Activated CD4-positive, alpha-beta T cell treated with anti-CD3 and anti-CD28 coated beads, Interleukin-2, amount 10 ng/mL, durations not matched to agents 7 days and 5 days (primary cell): ENCODE measurements at places on chromosomes 13 and 19.
A peak's percentile ranks its signal among the peaks of the same experiment; 100 is the strongest.

- DNase-seq, result no peak
Measured at GRCh38 chr13:29846475-29847256, 3.8 kb downstream of the UBL3 start.

DNA sequence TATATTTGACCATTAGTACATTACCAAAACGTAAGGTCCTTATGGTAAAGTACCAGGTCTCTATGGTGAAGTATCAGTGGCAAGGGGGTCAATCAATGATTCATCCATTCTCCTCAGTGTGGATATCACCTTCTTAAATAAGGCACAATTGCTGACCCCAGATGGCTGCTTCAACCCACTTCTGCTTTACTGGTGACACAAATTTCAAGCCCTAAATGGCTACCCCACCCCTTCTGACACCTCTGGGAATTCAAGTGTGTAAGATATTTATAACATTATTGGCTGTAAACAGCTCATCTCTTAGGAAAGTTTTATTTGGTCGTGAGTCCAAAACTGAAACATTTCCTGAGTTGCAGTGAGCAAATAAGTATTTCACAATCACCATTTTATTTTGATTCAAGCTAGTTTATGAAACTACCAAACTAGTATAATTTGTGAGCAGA is 7.9 kb upstream of the WBP4 start:
- no peak for DNase-seq

DNA sequence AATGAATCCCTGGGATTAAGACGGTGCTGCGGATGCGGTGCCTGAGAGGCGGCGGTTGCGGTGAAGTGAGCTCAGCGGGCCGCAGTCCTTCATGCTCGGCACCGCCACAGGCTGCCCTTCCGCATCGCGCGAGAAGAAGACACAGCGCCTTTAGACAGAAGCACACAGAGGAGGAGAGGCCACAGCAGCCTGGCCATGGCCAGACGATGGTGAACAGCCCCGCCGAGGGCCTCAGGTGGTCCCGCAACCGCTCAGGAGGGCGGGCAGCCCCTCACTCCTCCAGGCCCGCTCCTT is 459.2 kb downstream of the MYO16 start:
- DNase-seq, result no peak

DNA sequence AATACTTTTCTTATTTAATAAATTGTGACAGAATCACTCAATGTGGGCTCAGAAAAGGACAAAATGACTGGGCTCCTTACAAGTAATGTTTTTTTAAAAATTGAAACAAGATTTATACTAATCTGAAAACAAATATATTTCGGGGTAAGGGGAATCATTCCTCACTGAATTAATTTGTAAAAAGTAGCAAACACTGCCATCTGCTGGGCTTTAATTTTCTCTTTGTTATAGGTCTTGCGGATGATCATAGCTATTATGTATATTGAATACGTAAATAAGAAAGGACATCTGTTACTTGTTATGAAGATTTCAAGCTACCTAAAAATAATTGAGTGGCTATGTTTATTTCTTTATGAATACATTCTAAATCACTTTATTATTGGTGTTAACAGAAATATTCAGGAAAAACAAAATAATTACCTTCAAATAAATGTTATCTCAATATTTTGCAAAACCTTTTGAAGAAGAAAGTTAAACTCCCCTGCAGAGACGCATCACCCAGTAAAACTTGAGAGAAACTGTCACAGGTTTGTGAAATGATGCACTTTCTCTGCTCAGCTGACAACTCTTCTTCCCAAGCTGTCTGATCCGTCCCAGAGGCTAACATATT is 17.8 kb upstream of the ENOX1 start:
- peak; percentile 61 for DNase-seq

DNA sequence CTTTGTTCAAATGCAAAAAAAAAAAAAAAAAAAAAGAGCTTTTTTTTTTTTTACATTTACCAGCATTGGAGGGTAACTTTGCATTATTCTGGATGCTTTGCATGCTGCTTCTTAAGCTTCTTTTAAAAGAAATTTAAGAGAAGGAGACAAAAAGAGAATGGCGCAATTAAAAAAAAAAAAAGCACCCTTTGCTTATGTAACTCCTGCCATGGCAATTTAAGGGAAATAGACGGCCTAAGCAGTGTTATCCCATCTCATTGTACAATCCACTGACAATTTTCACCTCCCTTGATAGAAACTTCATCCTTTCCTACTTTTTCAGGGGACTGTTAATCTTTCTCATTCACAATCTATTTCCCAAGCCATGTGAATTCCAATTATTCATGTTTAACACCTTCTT is 129.8 kb downstream of the KCTD12 start:
- no peak for DNase-seq

DNA sequence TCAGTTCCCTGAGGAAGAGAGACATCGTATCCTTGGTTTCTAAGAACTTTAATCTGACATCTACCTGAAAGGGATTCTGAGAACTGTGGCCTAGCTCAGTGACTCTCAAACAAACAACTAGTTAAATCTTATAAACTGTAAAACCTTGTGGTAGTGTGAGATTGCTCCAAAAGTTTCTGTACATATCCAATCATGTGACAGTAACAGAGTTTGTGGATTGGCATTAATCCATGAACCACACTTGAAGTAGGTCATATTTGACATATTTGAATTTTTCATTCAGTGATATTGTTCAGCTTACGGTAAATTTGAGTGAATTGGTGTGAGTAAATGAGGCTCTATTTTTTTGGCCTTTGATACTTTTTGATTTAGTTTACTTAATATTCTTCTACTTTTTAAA is 15.0 kb downstream of the TDRD3 start:
- no peak for DNase-seq

- DNase-seq, result peak; percentile 31
Measured at GRCh38 chr19:3459089-3459881, 21.0 kb downstream of the SMIM24 start.

DNA sequence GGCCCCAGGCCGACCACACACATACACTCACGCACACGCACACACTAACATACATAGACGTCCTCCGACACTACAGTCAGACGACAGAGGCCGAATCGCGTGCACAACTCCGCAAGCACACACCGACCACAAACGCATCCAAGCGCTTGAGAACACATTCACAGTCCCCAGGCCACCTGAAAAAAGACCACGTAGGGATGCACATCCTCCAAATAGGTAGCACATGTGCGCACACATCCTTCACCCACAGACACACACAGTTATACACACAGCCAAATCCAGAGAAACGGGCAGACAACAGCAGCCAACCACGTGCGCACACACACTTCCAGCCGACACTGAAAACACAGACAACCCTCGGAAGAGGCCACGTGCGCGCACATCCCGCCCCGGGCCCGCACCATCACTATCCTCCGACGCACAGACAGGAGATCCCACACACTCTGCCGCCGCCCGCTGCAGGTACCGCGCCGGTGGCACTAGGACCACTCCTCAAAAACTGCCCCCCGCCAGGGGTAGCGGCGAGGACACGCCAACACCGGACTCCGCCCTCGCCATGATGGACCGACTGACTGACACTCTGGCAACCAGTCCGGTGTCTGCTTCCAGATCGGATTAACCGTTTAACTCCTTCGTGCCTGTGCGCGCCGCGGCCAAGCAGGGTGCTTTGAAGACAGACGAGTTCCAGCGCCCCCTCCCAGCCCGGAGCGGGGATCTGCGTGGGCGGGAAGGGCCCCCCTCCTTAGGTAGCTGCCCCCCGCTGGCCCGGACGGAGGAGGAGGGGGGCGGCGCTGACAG is 493 bp upstream of the PDE4A start:
- peak; percentile 62 for DNase-seq

DNA sequence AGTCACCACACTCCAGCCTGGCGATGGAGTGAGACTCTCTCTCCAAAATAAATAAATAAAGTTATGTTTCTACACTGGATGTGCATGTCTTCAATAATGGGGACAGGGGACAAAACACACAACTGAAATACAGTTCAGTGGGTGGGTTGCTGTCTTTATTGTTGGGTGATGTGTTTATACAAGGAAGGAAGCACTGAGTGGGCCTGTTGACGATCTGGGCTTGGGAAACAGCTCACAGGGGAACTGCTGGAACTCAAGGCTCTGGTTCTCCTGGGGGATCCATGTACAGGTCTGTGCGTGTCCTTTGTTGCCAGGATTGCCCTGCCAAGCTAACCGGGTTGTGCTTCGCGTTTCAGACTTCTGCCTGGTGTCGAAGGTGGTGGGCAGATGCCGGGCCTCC is 18.9 kb downstream of the SPINT2 start:
- no peak for DNase-seq

- DNase-seq, result no peak
Measured at GRCh38 chr19:51751655-51752054, at the start of gene FPR1. Gene FPR1 (minus strand): TSS chr19:51751878. CDS start chr19:51746994, 4,884 bp downstream.

DNA sequence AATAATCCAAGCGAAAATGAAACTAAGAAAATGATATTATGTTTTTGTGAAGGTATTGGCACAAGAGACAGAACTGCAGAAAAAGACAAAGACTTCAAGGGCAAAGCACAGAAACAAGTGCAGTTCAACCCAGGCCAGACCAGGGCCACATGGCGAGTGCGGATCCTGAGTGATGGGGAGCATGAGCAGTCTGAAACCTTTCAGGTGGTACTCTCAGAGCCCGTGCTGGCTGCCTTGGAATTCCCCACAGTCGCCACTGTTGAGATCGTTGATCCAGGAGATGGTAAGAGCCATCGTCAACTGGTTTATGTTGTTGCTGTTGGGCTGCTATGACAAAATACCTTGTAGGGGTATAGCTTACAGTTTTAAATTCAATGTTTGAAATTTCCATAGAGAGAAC is 82.6 kb downstream of the FREM2 start:
- no peak for DNase-seq

GRCh38 chr13:67964986-67965385 is 734.9 kb upstream of the PCDH9 start:
- DNase-seq, result no peak

GRCh38 chr19:45848922-45849321 is 14.0 kb downstream of the SYMPK start:
- DNase-seq, result no peak

DNA sequence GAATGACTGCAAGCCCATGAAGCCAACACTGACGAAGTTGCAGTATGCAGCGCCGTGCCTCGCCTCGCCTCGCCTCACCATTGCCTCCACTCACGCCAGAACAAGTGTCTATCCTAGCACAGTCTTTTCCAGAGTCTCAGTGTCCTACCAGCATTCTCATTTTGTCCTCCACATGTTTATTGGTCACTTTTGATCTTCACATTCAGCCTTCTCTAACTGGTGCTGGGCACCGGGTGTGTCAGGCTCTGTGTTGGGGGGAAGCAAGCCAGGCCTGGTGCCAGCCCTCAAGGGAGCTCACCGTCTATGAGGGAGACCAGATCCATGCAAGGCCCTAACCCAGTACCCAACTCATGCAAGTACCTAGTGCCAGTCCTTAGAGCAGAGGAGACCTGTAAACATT is 69.7 kb upstream of the GPR183 start:
- peak; percentile 4 for DNase-seq

DNA sequence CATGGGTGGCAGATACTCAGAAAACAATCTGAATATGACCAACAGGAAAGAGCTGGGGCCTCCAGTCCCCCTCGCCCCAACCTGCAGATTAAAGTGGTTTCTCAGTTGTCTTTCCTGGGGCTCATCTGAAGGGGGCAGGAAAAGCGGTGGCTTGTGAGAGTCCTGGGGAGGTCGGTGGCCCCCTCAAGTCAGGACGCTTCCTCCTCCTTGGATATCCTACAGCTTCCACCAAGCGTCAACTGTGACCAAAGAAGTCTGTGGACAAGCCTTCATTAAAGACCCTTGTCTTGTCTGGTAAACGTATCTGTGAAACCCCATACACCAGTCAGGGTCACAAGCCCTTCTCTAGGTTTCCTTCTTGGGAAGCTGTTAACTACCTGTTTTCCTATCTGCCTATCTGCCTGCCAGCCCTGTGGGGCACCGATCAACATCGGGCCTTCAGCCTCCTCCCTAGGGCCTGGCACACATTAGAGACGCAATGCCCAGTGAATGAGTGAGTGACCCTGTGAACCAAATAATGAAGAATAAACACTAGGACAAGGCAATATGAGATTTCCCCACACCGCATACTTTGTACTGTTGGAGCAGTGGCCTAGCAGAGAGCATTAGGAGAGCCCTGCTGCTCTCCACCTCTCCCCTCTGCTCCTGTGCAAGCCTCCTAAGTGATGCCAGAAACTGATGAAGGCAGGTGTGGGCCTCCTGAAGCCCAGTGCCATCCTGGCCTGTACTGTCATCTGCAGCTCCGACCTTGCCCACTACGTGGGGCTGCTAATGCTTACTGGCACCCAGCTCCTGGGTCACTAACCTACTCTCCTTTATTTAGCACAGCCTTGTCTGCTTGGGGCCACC is 1317.8 kb downstream of the UQCRFS1 start:
- no peak for DNase-seq

GRCh38 chr13:96984051-96984508 is 10.2 kb downstream of the OXGR1 start:
- no peak for DNase-seq

DNA sequence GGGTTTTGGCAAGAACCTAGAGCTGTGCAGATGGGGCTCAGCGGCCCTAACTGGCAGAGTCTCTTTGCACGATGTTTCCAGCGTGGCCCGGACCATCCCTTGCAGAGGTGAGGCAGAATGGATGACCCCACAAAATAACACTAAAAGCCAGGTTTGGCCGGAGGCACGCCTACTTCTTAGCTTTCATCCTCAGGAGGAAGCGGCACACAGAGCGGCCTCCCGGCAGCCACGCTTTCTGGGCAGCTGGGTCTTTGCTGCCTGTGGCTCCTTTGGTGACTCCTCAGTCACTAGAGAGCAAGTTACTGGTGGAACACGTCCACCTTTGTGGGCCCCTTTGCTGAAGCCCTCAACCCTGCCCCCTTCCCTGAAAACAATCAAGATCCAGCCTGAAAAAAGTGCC is 25.2 kb downstream of the TEX29 start:
- DNase-seq, result no peak

- peak; percentile 2 for DNase-seq
Measured at GRCh38 chr13:99221567-99222239, 21.0 kb downstream of the UBAC2 start.

DNA sequence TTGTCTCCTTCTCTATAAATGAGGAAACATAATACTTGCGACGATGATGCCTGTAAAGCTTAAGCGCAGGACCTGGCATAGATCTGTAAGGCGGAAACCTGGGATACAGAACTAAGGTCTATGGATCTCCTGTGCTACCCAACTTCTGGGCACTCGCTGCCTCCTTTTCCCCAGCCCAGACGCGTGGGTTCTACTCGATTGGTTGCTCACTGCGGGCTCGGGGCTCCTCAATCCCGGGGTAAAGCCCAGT is 615 bp upstream of the PSMC4 start:
- no peak for DNase-seq

DNA sequence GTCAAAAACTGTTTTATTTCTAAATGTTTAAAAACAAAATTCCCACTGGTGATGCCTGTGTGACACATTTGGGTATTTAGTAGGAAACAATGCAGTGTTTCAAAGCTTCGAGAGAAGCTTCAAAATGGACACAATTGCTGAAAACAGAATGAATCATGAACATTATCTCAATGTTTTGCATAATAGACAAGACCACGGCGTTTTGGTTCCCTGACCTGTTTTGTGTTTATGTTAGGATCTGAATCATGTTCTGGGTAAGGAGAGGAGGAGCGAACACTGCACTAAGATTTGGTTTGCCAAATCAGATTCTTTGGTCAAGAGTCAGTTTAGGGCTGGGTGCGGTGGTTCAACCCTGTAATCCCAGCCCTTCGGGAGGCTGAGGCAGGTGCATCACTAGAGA is 42.2 kb downstream of the IFT88 start:
- no peak for DNase-seq
